ENCODE measurements at places on chromosomes 1 and 21.
A peak's percentile ranks its signal among the peaks of the same experiment; 100 is the strongest.

DNA sequence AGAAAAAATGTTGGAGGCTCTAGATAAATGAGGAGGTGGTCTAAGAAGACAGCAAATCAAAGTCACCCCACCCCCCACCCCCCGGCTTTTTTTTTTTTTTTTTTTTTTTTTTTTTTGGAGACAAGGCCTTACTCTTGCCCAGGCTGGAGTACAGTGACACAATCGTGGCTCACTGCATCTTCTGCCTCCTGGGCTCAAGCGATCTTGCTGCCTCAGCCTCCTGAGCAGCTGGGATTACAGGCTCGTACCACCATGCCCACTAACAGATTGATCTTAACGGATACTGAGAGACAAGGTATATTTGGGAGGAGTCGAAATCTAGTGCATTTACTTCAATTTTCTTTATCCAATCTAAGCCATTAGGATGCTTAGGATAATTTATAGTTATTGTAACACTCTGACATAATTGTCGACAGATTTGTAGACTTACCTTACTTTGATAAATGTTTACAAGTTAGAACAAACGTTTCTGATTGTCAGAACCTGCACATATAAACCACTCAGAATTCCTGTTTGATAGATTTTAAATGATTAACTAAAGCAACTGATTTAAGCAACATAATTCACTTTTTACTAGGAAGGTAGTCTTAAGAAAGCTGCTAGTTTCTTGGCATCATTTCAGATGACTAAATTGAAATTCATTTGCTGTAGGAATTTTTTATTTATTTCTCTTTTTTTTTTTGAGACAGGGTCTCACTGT lies 33.7 kb upstream of the NBL1 start:
- no peak for DNase-seq

DNA sequence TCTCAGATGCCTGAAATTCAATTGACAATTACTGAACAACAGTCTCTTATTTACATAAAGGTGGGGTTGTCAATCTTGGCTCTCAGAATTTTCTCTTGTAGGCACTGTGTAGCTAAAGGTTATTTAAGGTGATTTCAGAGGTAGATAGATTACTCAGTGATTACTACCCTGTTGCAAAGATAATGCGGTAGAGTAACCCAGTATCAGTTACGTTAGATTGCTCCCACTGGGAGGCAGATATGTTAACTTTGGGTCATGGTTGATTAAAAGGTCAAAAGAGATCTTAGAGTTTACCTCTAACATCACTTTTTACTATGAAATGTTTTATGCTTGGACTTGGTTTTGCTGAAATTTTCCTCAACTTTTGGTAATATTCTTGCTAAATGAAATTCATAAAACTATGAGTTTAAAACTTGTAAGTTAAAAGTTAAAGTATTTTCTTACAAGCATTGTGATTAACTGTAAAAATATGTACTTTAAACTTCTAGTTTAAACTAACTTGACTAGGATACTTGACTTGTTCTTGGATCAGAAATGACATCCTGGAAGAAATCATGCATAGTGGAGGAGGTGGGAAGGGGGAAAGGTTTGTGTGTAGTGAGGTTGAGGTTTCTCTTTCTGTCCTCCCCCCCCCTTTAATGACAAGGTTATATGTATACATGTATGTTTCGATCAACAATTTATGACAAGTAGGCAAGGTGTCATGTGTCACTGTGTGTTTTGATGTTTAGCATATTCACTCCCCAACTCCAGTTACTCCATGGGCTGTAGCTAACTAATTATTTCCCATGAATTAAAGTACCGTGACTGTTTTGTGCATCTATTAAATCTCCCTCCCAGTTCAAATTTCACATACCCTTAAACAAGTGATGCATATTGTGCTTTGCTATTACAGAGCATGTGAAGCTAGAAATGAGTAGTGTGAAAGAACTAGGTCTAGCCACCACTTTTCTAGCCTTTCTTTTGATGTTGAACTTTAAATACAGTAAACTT lies 2.9 kb downstream of the LAMC1 start:
- DNase-seq, result peak; percentile 54

DNA sequence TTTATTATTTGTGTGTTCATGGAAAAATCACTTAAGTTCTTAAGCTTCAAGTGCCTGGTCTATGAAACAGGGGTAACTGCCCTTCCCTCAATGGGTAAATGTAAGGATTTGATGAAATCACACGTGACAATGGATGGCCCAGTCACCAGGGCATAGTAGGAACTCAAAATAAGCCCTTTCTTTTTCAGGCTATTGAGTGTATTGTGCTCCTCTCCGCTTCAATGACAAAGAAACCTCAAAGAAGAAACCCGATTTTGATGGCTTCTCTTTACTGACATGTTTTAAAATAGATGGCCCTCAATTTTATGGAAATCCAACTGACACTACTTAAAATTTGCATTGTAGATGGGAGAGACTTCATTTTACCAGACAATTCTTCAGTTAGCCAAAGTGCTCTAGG lies 543.5 kb downstream of the OMA1 start:
- no peak for DNase-seq

GRCh38 chr1:24931146-24931467 lies 1.0 kb upstream of the RUNX3 start:
- no peak for DNase-seq

GRCh38 chr1:15884477-15884876 lies 37.0 kb downstream of the SPEN start:
- DNase-seq, result no peak

- peak; percentile 54 for DNase-seq
These were observed 2.2 kb upstream of the SSBP3 start for GRCh38 chr1:54408147-54409066.

- DNase-seq, result peak; percentile 74
These were observed 45.5 kb downstream of the CACHD1 start for GRCh38 chr1:64515427-64515826.

DNA sequence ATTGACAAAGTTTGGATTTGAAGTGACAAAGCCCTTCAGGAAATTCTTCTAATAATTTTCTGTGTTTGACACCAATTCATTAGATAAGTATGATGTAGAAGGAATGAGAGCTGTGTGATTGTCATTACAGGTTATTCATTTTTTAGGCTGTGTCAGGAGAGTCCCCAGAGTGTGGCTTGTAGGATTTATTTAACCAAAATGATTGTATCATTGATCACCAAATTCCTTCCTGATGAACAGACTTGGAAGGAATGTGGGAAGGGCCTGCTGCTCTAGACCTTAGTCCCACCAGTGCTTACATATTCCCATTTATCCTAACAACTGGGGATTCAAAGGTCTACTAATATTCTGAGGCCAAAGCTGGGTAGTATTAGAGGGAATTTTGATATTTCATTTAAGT lies 383.3 kb upstream of the KAZN start:
- DNase-seq, result no peak

- DNase-seq, result no peak
These were observed 28.3 kb downstream of the ELAPOR1 start for GRCh38 chr1:109142260-109142659.

GRCh38 chr1:31911994-31912780 lies 26.0 kb downstream of the PTP4A2 start:
- no peak for DNase-seq

DNA sequence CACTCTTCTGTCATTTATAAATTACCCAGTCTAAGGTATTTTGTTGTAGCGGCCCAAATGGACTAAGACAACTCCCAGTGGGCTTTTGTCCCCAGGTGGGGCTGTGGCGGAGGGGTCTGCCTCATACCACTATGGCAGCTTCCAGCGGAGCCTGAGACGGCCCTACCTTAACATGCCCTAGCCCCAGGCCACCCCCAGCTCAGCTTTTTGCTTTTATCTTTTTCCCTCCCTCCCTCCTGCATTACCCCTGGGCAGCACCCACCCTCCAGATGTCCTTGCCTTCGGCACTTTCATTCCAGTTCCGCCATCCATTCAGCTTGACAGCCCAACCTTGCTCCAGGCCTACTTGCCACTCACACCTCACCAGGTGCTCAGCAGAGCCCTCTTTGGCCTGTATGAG lies 307.3 kb downstream of the PTPRU start:
- DNase-seq, result no peak

Data from muscle of back (tissue), 13 donors.